ENCODE measurements at places on chromosomes 11 and 22.

- DNase-seq = no peak
Observed at GRCh38 chr22:40212121-40212520, 34.4 kb downstream of the TNRC6B start.

DNA sequence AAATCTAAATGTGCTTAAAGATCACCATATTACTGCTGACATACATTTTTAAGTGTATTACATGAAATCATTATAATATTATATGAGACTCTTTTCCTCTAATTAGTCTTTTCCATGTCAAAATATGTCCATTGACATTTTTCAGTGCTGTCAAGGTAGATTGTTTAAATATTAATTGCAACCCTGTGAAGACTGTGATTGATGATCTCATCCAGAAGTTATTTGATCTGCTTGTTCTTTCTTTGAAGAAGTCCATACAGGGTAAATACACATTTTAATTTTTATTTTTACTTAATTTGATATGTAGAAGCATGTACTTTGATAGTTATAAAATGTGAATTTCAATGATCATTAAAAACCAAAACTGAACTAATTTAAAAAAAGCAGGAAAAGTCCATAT is 38.4 kb downstream of the DYNC2H1 start:
- no peak for DNase-seq

- peak; percentile 95 for DNase-seq
Observed at GRCh38 chr11:65111744-65112545, at the start of gene TM7SF2. TM7SF2 (plus strand) TSS chr11:65111872; CDS start chr11:65112016, 144 bp downstream.

GRCh38 chr22:41831383-41831782 is 1.5 kb upstream of the SREBF2 start:
- no peak for DNase-seq

DNA sequence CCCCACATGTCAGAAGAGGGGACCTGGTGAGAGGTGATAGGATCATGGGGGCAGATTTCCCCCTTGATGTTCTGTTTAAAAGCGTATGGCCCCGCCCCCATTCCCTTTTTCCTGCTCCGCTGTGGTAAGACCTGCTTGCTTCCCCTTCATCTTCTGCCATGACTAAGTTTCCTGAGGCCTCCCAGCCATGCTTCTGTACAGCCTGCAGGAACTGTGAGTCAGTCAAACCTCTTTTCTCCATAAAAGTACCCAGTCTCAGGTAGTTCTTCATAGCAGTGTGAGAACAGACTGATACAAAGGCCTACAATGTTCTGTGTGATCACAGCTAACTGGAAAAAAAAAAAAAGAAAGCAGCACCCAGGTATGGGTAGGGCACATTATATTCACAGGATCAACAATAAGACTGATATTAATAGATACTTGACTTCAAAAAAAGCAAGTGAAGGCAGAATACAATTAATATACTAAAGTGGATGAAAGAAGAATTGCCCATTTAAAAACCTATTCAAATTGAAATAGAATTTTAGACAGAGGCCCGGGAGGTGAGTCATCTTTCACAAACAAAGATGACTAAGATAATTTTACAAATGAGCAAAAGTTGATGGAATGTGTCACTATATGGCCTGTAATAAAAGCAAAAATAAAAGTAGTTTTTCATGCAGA is 1.7 kb upstream of the OR52K1 start:
- DNase-seq = no peak

DNA sequence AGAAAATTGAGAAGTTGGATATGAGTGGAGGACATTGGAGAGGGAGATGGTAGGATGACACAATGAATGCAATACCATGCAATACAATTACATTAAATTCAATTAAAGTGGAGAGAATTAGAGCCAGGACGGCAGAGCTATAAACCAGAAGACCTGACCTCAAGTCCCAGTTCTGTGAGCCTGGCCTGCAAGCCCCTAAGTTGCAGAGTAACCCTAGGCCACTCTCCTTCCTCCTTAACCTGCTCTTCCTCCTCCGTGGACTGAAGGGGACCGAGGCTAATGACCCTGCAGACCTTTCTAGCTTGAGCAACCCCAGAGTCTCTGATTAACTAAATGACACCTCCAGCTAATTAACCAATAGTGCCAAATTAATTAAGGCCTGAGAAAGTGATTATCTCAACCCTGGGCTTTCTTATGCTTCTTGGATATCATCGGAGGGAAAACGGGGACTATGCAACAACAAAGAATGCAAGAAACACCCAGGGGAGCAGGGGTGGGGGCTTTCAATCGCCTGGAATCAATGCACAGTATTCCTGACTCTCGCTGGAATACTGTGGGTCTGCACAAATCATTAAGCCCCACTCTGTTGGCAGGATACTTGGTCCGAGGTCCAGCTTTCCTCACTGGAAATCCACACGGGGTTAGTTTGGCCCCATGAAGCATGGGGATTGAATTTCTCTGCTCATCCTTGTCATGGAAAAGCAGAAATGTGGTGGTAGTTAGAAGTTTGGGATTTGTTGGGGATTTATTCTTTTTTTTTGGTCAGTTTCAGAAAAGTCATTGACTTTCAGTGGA is 548.3 kb downstream of the MN1 start:
- DNase-seq = no peak

- no peak for DNase-seq
Observed at GRCh38 chr11:1298695-1299492, 10.5 kb downstream of the TOLLIP start.

DNA sequence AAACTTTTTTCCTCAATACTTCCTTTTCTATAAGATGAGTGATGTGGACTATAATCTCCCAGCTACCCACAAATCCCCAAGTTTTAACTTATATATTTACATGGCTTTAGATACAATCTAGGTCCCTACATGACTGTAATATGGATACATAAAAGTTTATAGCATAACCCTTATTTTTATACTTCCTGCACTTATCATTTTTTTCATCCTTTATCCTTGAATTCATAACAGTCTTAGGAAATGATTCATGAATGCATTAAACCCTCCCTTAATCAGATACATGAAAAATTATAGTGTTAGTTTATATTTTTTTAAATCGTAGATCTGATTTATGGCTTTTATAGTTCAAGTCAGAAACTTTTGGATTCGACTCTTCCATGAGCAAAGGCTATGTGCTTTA is 195.8 kb downstream of the MAML2 start:
- DNase-seq = no peak

DNA sequence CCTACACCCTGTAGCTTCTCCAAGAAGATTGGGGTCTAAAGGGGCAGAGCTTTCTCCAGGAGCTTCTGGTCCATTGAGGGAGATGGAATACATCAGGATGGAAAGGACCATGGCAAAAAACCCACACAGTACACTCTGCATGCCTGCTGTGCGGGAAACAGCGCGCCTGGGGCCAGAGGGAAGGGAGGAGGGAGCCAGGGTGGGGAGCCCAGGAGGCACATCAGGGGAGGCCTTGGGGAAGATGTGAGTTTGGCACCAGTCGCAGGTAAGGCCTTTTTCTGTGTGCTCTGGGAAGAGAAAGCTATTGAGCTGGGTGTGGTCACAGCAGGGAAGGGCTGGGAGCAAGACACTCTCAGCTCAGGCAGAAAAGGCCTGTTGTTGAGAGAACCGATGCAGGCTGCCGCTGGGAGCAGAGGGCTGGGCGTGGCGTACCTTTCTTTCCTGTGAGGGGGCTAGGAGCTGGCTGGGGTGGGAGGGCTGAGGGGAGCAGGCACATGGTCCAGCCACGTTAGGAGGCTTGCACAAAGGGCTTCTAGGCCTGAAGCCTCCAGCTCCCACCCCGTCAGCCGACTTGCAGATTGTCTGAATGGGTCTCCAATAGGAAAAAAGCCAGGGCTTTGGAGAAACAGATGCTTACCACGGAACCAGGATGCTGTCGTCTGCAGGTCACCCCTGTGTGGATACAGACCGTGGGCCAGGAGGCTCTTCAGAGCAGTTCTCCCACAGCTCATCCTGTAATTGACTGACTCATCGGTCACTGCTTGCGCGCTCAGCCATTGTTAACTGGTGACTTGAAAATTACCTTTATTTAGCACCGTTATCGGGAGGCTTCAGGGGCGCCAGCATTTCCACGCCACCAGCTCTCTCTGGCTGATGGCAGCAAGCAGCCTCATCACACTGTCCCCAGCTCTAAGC is 237.3 kb downstream of the ST3GAL4 start:
- DNase-seq = no peak

GRCh38 chr11:112631333-112631732 is 329.9 kb upstream of the NCAM1 start:
- DNase-seq = no peak

DNA sequence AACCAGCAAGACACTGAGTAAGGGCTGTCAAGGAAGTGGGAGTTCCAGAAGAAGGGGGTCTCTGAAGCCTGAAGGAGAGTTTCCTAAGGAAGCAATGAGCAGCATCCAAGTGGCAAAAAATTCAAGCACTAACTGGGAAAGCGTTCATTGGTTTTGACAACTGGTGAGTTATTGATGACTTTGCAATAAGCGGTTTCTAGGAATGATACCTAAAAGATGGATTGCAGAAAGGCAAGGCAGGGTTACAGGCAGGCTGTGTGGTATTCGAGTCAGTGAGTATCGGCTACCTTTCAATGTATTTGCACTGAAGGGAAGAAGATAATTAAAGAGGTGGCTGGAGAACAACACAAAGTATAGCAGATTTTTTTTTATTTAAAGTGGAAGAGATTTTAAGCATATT is 59.3 kb upstream of the NCAM1 start:
- DNase-seq = no peak

DNA sequence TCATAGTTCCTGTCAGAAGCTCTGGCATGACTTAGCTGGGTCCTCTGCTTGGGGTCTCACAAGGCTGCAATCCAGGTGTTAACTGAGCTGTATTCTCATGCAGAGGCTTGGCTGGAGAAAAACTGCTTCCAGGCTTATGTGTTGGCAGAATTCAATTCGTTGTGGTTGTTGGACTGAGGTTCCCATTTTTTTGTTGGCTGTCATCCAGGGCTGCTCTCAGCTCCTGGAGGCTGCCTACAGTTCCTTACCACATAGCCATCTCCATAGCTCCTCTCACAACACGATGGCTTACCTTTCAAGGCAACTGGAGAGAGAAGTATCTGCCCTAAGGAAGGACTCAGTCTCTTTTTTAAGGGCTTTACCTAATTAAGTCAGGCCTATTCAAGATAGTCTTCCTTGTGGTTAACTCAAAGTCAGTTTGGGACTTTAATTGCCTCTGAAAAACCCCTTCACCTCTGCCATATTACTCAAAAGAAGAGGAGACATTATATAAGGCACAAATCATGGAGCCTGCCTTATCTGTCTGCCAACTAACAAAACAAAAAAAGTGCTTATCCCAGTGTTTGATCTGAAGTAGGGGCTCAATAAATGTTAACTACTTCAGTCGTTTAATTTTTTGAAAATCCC is 35.2 kb downstream of the OR2AG2 start:
- no peak for DNase-seq

- no peak for DNase-seq
Observed at GRCh38 chr11:64577202-64577601, 13.8 kb upstream of the SLC22A12 start.

GRCh38 chr11:133576351-133576750 is 44.0 kb upstream of the OPCML start:
- DNase-seq = no peak

DNA sequence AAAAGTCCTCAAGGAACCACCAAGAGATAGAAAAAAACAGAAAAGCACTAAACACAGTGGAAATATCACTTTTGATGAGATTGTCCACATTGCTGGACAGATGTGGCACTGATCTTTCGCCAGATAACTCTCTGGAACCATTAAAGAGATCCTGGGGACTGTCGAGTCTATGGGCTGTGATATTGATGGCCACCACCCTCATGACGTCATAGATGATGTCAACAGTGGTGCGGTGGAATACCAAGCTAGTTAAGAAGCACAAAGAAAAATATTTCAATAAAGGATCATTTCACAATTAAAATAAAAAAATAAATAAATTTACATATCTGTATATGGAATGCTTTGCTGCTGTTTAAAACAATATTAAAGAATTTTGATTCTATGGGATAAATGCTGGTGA is 45.5 kb downstream of the ARL14EP start:
- DNase-seq = no peak

- no peak for DNase-seq
Observed at GRCh38 chr22:42297778-42298177, 27.3 kb upstream of the TCF20 start.

- DNase-seq = no peak
Observed at GRCh38 chr11:124748481-124749343, 3.3 kb downstream of the VSIG2 start.

GRCh38 chr11:117107701-117108590 is 9.7 kb upstream of the SIK3 start:
- no peak for DNase-seq

- DNase-seq = no peak
Observed at GRCh38 chr11:117618982-117619355, 178.0 kb downstream of the DSCAML1 start.

DNA sequence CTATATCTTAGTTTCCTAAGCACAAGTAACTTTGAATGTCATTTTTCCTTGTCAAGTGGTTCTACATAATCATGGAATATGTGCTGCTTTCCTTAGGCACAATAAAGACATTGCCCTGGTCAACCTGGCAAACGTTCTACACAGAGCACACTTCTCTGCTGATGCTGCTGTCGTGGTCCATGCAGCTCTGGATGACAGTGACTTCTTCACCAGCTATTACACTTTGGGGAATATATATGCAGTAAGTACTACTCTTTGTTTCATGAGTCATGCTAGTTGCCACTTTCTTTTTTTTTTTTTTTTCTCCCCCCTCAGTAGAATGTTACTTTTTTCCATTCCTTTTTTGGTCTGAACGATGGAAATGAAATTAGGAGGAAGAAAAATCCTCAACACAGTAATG is 38.5 kb downstream of the TTC17 start:
- no peak for DNase-seq

- no peak for DNase-seq
Observed at GRCh38 chr11:64385945-64386704, 27.2 kb downstream of the RPS6KA4 start.

DNA sequence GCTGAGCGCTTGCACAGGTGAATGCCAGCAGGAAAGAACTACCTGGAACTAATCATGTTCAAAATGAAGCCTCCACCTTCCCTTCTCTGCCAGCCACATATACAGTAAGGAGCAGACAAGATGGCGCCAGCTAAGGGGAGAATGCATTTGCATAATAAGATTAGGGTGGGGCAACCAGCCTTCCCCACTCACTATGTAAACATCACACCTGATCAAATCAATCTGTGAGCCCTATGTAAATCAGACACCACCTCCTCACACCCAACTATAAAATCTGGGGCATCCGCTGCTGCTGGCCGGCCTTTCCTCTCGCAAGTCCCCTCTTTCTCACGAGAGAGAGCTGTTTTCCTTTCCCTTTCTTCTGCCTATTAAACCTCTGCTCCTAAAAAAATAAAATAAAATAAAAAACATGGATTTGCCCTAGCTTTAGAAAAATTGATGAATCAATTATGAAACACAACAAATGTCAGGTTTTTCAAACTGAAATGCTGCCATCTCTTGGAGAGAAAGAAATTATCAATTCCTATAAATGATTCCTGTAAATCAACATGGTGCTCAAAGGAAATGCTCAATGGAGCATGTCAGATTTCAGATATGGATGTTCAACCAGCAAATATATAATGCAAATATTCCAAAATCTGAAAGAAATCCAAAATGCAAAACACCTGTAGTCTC is 108.9 kb downstream of the SGSM3 start:
- peak; percentile 17 for DNase-seq

- DNase-seq = no peak
Observed at GRCh38 chr11:65379698-65380459, 2.6 kb downstream of the SLC25A45 start.

GRCh38 chr11:12704049-12704448 is 29.8 kb downstream of the TEAD1 start:
- DNase-seq = no peak

GRCh38 chr11:93741882-93742226 is 382 bp downstream of the C11orf54 start:
- DNase-seq = no peak

GRCh38 chr11:60951904-60952741 is at the start of gene SLC15A3:
SLC15A3 (minus strand) TSS chr11:60952176; CDS start chr11:60951551, 625 bp downstream.
- DNase-seq = peak; percentile 49
